ENCODE measurements at places on chromosomes 1 and 21.

- no peak for DNase-seq
Measured at GRCh38 chr1:215744419-215744818, 177.3 kb downstream of the KCTD3 start.

DNA sequence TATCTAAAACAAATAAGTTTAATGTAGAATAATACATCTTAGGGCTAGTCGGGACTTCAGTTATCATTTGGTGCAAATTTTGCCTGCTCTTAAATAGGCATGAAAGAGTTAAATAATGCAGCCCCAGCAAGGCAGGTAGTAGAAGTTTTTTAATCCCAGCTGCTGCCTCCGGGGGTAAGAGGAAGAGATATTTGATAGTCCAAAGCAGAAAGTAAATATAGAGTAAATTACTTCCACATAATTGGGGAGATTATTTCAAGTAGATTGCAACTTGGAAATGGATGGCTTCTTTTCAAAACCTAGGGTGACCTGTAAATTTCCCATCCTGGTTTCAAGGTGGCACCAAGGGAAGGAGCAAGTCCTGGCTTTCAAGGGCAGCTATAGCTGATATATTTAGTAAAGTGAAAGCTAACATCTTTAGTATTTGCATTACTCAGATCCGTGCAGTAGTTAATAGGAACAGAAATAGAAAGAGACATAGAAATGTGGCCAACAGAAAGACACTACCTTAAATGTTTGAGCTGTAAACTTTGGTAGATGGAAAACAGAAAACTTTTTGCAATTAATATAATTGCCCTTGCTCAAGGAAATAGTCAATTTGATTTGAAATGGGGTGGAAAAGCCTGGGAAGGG is 109.1 kb downstream of the LMO4 start:
- DNase-seq: no peak

GRCh38 chr1:109890115-109890953 is 20.3 kb upstream of the CSF1 start:
- DNase-seq: no peak

DNA sequence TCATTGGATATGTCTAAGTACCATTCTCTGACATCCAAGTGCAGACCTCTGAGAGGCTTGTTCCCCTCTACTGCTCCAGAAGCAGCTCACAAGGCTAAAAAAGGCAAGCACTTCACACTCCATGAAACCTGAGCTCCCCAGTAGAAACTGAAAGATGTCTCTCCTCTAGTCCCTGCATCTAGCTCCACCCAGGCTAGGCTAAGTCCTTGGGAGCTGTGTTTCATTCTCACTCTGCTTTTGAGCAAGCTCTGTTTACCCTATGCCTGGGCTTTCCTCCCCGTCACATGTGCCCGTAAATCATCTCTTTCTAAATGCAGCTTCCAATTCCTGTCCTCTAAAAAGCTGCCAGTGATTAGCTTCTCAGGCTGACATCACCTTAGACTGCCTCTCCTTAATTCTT is 39.0 kb downstream of the LRRC71 start:
- DNase-seq: peak; percentile 100

GRCh38 chr1:9629445-9630201 is 21.9 kb upstream of the PIK3CD start:
- DNase-seq: no peak

Data from NCI-H187 treated with DMSO at 0.1 percent for 48 hours (cell line).